ENCODE measurements at places on chromosomes 11 and 22.

DNA sequence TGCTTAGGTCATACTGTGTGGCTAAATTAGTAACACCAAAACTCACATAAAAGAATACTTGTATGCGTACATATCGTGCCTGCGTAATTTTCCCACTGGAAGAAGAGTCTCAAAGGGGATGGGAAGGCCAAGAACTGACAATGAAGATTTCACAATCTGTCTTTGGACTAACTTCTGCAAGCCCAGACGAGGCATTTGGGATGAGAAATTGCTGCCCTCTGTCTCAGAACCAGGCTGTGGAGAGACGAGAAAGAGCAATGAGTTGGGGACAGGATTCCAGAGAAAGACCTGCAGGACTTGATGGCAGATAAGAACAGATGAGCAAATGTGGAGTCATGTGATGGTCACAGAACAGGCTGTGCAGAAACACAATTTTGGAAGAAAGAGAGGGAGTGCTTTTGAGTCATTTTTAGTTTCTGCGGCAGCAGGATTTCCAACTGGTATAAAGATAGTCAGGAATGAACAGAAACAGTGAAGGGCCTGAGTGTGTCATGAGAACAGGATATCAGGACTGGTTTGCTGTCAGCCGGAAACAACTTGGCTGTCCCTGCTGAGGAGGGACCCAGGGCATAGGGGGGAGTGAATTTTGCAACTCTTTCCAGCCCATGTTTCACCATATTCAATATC is 82.7 kb upstream of the CTSC start:
- DNase-seq: no peak

DNA sequence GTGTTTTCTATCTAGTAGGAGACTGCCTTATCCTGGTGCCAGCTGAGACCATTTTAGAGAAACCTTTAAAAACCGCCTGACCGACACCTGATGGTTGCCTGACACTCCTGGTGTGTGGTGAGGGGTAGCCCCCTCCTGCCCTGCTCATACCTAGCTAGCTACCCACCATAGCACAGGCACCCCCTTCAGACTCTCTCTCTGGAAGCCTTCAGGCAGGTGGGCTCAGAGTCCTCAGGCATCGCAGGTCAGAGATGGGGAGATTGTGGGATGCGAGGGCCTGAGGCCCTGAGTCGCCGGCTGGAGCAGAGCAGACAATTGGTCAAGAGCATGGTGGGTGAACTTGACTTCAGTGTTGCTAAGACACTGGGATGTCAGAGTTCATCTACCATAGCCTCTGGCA is 424.6 kb downstream of the BRD1 start:
- DNase-seq: no peak

GRCh38 chr11:69233744-69234570 is 60.0 kb upstream of the MYEOV start:
- DNase-seq: peak; percentile 43

DNA sequence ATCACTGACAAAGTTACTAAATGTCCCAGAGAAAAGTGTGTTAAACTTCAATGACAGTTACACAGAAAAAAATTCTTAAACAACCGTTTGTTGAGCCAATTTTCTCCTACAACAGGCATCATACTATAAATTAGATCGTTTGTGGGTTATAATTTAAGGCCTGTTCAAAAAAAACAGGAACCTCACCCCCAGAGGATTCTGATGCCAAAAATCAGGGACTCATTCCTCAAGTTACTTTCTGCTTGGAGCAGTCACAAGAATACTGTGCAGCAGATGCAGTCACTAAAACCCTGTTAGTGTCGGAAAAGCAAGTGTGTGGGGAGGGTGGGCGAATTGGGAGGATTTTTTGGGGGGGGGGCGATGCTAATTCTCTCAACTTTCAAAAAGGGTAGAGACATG is 657 bp downstream of the CWC15 start:
- no peak for DNase-seq

- DNase-seq: no peak
Measured at GRCh38 chr11:92744929-92745585, 224.4 kb upstream of the MTNR1B start.

DNA sequence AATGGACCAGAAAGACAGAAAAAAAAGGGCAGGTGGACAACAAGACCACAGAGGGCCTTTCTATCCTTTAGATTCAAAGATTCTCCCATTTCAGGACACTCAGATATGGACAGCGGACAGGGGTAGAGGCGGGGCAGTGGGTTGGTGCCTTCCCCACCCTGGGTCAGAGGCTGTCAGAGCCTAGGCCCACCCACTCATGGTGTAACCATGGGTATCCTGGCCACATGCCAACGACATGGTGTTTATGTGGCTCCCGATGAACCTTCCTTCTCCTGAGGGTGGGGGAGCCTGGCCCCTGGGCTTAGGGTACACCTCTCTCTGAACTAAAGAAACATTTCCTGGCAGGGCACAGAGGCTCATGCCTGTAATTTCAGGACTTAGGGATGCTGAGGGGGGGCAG is 14.3 kb upstream of the P2RY2 start:
- no peak for DNase-seq

GRCh38 chr11:2737226-2737590 is 37.4 kb upstream of the KCNQ1OT1 start:
- no peak for DNase-seq

GRCh38 chr11:8641332-8641731 is 41.1 kb downstream of the TRIM66 start:
- no peak for DNase-seq

DNA sequence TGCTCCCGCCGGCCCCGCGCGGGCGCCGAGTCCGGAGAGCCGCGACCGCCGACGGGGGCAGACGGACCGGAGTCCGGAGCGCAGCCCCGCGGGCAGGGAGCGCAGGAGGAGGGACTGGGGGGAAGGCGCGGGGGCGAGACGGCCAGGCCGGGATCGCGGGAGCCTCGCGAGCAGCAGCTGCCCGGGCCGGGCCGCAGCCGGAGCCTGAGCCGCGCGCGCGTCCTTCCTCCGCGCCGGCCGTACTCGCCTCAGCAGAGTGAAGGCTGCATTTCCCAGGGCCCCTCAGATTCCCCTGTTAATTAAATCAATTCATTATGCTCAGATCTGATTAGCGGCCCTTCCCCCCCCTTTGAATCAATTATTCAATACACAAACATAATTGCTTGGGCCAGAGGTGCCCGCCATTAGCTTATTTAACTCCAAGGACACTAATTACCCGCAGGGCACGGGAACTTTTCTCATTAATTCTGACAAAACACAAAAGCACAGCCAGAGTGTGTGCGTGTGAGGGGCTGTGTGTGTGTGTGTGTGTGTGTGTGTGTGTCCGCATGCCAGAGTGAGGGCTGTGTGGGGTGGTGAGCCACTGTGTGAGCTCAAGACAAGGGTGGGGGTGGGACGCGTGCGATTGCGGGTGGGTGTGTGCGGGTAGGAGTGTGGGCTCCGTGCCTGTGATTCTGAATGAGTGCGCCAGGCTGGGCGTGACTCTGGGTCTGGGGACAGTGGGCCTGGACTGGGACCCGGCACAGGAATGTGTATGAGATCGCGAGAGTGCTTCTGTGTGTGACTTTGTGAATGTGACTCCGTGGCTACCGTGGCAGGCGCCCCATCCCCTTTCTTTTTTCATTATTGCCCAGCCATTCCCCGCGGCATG is 5.1 kb upstream of the LMO1 start:
- DNase-seq: no peak

- DNase-seq: no peak
Measured at GRCh38 chr11:9550191-9550628, 23.3 kb upstream of the WEE1 start.

GRCh38 chr11:65857500-65857852 is 504 bp downstream of the CFL1 start:
- DNase-seq: no peak

DNA sequence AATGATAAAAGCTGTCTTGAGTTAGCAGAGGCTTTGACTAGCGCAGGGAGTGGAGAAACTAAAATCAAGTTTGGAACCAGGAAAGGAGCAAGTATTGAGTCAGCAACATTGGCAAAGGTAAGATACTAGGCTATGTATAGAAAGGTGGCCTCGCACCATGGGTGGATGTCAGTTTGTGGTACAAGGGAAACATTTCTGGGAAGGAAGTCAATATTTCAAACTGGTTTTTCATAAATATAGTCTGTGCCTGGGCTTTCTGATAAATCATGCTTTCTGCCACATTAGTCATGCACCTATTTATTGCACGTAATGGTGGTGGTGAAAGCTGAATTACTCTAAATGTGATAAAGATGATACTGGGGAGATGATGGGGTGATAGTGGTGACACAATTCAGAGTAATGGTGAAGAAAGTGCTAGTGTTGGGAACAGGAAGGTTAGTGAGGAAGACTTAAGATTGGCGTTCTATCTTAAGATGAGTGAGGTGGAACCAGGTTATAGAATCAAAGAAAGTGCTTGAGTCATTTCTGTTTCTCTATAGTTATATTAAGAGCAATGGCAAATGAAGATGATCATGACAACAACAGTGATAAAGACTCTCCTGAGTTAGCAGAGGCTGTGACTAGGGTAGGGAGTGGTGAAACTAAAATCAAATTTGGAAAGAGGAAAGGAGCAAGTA is 729.0 kb downstream of the FAM181B start:
- no peak for DNase-seq

GRCh38 chr11:73576185-73576614 is 21.7 kb downstream of the FAM168A start:
- DNase-seq: no peak

GRCh38 chr11:134445601-134446325 is 33.7 kb upstream of the B3GAT1 start:
- no peak for DNase-seq

DNA sequence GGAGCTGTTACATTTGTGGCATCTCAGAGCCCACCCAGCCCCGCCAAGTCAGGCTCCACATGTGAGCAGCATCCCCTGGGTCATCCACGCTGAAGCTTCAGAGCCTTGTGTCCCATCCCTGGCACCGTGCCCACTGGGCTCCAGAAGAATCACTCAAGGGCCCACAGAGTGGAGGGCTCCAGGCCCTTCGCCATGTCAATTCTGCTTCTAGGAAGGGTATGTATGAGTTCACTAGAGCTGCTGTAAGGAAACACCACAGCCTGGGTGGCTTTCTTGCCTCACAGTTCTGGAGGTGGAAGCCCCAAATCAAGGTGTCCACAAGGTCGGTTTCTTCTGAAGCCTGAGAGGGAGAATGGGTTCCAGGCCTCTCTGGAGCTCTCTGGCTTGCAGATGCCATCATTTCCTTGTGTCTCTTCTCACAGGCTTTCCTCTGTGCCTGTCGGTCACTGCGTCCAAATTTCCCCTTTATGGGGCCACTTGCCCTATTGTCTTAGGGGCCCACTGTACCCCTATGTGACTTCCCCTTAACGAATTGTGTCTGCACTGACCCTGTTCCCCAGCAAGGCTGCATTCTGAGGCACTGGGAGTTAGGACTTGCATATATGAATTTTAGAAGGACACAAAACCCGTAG is 1476.0 kb downstream of the TBC1D22A start:
- no peak for DNase-seq

DNA sequence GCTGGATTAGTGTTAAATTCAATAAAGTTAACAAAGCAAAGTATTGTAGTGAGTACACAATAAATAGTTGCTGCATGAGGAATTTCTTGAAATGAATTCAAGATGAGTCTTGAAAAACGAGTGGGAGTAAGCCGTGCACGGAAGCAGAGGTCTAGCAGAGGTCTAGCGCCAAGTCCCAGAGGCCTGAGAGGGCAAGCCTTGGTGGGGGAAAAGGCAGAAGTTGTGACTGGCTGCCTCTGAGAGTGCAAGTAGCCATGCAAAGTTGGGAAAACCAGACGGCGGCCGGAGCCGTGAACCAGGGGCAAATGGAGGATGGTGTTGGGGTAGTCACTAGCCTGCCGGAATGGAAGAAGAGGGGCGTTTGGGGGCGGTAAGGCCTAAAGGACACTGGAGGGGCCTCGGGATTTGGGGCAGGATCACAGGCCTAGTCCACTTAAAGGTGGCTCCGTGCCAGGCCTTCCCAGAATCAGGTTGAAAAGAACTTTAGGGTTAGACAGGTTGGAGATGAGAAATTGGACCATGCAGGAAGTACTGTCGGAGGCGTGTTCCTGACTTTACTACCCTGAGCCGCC is 379 bp upstream of the SLC3A2 start:
- no peak for DNase-seq

DNA sequence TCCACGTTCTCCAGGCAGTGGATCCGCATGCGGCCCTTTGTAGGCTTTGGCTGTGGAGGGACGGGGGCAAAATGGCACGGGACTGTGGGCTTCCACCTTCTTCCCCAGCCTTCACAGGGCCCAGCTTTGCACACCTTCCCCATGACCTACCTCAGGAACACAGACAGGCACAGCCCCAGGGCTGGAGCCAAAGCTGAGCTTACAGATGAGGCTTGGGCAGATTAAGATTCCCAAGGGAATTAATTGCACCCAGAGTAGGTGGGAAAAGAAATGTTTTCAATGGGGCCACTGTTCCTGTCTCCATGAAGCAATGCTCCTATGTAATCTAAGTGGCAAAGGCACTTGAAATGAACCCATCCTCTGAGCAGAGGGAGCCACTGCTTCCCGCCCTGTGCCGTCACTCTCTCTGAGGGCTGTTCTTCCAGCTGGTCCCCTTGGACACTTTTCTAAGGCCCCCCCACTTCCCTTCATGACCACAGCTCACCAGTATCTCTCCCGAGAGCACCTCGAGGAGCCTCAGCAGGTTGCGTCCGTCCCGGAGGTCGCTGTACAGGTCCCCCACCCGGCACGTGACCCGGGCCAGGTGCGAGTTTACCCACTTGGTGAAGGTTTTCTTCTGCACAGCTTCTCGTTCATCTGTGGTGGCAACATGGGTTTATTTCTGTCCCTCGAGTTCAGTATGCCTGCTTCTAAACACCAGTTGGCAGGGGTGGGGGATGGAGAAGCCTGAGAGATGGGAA is 13.5 kb downstream of the SPTBN2 start:
- DNase-seq: no peak

- peak; percentile 64 for DNase-seq
Measured at GRCh38 chr11:113615098-113615497, 91.0 kb downstream of the TMPRSS5 start.

All from DMS153 (cell line).